ENCODE measurements at places on chromosomes 3 and 15.

- no peak overlapping the region for H3K27ac ChIP-seq
- H3K4me1 ChIP-seq: no peaks in the 10 kb centered on the region
- H3K27me3 ChIP-seq: no peaks in the 10 kb centered on the region
- H3K4me3 ChIP-seq: no peak overlapping the region
- no peak for DNase-seq
Observed at GRCh38 chr3:71304684-71305083, 278.8 kb downstream of the FOXP1 start.

- peaks cover 35% of the 10 kb centered on the region for H3K4me1 ChIP-seq
- H3K27me3 ChIP-seq: no peaks in the 10 kb centered on the region
- H3K4me3 ChIP-seq: no peak overlapping the region
- peaks cover 5% of the 10 kb centered on the region for H3K36me3 ChIP-seq
Observed at GRCh38 chr3:73608456-73609314, 16.1 kb downstream of the PDZRN3 start.

DNA sequence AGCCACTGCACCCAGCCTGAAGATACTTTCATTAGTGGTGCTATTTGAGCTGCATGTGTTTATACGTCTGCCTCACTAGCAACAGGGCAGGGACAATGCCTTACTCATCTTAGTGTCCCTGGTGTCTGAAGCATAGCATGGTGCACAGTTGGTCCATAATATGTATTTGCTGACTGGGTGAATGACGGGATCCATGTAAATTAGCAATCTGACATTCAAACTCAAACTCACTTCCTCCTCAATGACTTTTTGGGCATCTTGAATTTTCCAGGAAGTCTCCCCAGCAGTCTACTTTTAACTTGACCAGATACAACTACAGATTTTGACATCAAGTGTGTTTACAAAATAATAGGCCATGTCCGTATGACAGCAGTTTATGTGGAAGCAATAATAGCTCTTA is 3.0 kb upstream of the LDHAL6B start:
- H3K27ac ChIP-seq: no peak overlapping the region
- DNase-seq: no peak
- H3K27me3 ChIP-seq: no peaks in the 10 kb centered on the region
- H3K4me1 ChIP-seq: no peaks in the 10 kb centered on the region
- no peak overlapping the region for H3K4me3 ChIP-seq
- H3K36me3 ChIP-seq: peaks cover 14% of the 10 kb centered on the region

GRCh38 chr15:68379759-68380290 is 52.1 kb downstream of the ITGA11 start:
- H3K36me3 ChIP-seq: no peaks in the 10 kb centered on the region
- no peaks in the 10 kb centered on the region for H3K4me1 ChIP-seq
- no peak overlapping the region for H3K27ac ChIP-seq
- H3K27me3 ChIP-seq: no peaks in the 10 kb centered on the region
- no peak for DNase-seq
- no peak overlapping the region for H3K4me3 ChIP-seq

GRCh38 chr15:78056714-78057269 is 20.7 kb downstream of the TBC1D2B start:
- no peak overlapping the region for H3K4me3 ChIP-seq
- H3K36me3 ChIP-seq: peaks cover 3% of the 10 kb centered on the region
- H3K4me1 ChIP-seq: peaks cover 11% of the 10 kb centered on the region
- H3K27me3 ChIP-seq: no peaks in the 10 kb centered on the region

GRCh38 chr3:50657407-50657806 is 17.3 kb upstream of the DOCK3 start:
- H3K36me3 ChIP-seq: no peaks in the 10 kb centered on the region
- peaks cover 3% of the 10 kb centered on the region for H3K27me3 ChIP-seq
- H3K4me3 ChIP-seq: no peak overlapping the region

GRCh38 chr3:185270262-185270955 is 16.6 kb upstream of the EHHADH start:
- no peaks in the 10 kb centered on the region for H3K4me1 ChIP-seq
- no peak for DNase-seq
- H3K4me3 ChIP-seq: no peak overlapping the region
- H3K27me3 ChIP-seq: no peaks in the 10 kb centered on the region
- H3K27ac ChIP-seq: no peak overlapping the region

DNA sequence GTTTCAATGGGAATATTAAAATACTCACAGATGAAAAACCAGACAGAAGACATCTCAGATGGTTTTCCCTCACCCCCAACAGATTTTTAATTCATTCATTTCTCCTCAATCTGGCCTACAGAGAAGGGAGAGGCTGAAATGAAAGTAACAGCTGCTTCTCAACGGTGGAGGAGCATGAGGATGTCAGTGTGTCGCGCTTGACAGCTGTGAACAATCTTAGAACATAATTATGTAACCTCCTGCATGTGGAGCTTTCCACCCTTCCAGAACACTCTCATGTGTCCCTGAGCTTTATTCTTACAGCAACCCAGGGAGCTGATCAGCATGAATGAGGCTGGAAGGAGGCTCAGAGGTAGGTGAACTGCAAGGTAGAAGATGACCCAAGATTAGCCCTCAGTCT is 52.7 kb downstream of the MB21D2 start:
- H3K4me3 ChIP-seq: no peak overlapping the region
- H3K27me3 ChIP-seq: no peaks in the 10 kb centered on the region
- no peaks in the 10 kb centered on the region for H3K36me3 ChIP-seq
- H3K27ac ChIP-seq: no peak overlapping the region
- DNase-seq: no peak

Data from trophoblast cell (in vitro differentiated cells and primary cell).